ENCODE measurements at places on chromosomes 3 and 15.

GRCh38 chr15:57158589-57158988, 217.7 kb upstream of the CGNL1 start:
- no peak for DNase-seq

GRCh38 chr15:74505837-74506514, 35.0 kb upstream of the ARID3B start:
- DNase-seq: no peak

DNA sequence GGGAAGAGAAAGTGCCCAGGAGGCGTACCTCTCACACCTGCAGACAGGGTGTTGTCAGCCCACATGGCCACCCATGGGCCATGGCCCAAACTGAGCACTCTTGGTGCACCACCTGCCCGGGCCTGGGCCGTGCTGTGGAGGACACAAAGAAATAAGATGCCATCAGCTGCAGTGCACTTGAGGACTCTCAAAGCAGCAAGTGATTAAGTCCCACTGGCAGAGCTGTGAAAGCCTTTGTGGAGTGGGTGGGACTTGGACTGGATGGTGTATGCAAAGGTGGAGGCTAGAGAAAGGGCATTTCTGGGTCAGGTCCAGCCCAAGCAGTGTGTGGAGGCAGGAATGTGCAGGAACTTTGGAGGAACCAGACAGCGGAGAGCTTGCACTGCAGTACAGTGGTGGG, 122.3 kb downstream of the MEGF11 start:
- no peak for DNase-seq

DNA sequence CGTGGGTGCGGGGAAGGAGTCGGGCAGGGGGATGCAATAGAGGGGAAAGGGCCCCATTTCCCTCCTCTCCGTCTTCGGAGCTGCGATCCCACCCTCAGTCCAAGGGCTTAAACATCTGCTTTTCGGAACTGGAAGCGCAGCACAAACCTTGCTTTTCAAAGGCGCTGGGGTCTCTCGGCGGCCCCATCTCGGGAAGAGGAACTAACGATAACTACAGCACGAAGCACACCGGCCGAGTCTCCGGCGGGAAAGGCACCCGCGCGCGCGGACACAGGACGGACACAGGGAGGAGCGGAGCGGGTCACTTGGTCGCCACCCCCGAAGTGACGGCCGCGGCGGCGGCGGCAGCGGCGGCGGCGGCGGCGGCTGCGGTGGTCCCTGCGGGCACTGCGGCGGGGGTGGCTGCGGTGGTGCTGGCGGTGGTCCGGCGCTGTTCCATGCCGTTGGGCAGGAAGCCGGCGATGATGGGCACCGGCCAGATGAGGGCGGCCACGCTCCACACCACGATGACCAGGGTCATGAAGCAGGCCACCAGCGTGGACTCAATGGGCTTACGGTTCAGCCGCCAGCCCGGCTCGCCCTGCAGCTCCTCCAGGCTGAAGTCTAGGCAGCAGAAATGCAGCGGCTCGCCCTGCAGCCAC, 1.1 kb downstream of the TMEM158 start:
- no peak for DNase-seq

DNA sequence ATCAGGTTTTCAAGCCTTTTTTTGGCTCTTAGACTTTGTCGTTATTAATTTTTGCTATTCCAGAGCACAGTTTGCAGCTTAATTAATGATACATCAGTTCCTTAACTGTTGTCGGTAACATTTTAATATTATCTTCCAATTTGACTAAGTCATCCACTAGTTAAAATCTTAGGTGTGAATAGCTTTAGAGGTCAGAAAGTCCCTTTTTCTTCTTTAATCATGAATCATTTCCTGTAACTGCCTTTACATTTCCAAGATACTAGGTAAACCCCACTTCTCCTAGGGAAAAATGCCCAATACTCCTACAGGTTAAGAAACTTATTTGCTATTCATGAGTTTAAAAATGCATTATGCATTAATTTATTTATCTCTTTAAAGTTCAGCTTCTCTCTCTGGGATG, 260.9 kb upstream of the CFAP20DC start:
- DNase-seq: no peak

GRCh38 chr3:5678248-5678647, 490.7 kb downstream of the EDEM1 start:
- DNase-seq: no peak

DNA sequence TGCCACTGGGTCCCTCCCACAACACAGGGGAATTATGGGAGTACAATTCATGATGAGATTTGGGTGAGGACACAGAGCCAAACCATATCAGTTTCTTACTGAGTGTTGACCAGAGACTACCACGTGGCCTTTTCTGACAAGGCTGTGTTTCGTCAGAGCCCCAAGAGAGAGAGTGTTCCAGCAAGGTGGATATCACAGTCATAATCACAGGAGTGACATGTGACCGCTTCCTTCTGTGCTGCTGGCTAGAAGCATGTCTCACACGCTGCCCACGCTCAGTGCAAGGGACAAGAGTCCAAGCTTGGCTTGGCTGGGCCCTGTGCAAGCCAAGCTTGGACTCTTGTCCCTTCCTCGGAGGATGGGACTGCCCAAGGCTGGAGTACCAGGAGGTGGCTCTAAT, 103.2 kb downstream of the GABRG3 start:
- DNase-seq: no peak

DNA sequence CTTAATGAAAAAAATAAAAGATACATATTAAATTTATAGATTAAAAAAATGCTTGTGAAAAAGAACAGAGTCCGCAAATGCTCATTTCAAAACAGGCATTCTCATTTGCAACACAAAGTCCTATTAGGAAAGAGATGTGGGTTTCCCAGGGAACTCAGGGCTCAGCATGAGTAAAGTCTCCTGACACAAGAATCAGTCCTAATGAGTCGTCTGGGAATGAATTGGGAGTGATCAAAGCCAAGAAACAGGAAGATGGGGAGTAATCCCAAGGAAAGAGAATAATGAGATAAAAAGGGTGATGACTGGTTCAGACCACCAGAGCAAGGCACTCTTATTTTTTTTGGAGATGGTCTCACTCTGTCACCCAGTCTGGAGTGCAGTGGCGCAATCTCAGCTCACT, 443.7 kb downstream of the NR2F2 start:
- no peak for DNase-seq

DNA sequence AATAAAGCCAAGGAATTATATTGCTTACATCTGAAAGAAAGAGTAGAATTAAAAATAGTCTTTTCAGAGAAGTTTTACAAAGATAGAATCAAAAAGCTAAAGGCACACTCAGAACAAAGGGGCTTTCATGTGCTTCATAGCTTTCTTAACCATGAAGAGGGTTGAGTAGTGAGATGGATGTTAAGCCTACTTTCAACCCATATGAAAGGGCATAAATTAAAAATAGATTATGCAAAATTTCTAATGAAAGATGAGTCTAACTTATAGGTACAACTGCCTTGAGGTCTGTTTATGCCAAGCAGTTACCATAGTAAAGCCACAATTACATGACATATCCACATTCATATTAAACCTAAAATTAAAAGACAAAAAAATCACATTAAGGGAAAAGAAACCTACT, 223.3 kb upstream of the ARHGEF26 start:
- no peak for DNase-seq

GRCh38 chr3:162842549-162843216, 1346.1 kb downstream of the OTOL1 start:
- no peak for DNase-seq

All from CD4-positive, alpha-beta T cell treated with Interleukin-15 for 4 hours (primary cell).